ENCODE measurements at places on chromosomes 4 and X.

GRCh38 chr4:47031011-47031678, at the start of gene GABRB1:
Gene GABRB1 (plus strand): TSS chr4:47031567.
- no peak within 1 kb of the TSS for H3K27ac ChIP-seq
- no peaks in the 10 kb centered on the region for H3K36me3 ChIP-seq
- peak within 1 kb of the TSS; percentile 35 for H3K4me3 ChIP-seq
- H3K27me3 ChIP-seq, result peaks cover 3% of the 10 kb centered on the region

- no peaks in the 10 kb centered on the region for H3K4me1 ChIP-seq
- H3K36me3 ChIP-seq, result no peaks in the 10 kb centered on the region
- no peak for DNase-seq
- no peak overlapping the region for H3K27ac ChIP-seq
- no peaks in the 10 kb centered on the region for H3K27me3 ChIP-seq
- H3K4me3 ChIP-seq, result no peak overlapping the region
Measured at GRCh38 chrX:123121241-123121640, 62.8 kb upstream of the GRIA3 start.

DNA sequence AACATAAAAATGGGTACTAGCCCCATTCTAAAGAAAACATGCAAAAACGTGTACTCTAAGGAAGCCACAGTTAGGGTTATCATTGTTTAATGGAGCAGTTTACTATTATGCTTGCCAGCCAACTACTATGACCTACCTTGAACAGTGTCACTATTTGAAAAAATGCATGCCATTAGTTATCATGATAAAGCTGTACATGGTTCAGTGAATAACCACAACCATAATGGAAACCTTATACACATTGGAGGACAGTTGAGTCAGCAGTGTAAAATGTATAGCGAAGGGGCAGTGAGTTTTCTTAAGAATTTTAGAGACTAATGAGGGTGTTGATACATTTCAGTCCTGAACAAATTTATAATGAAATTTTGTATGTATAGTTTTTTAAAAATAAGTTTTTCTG, 381.9 kb downstream of the GRXCR1 start:
- H3K4me3 ChIP-seq, result no peak overlapping the region
- H3K27me3 ChIP-seq, result no peaks in the 10 kb centered on the region
- no peak overlapping the region for H3K27ac ChIP-seq
- H3K36me3 ChIP-seq, result no peaks in the 10 kb centered on the region
- DNase-seq, result no peak

GRCh38 chrX:132266583-132267355, 47.5 kb upstream of the RAP2C start:
- H3K4me1 ChIP-seq, result no peaks in the 10 kb centered on the region
- DNase-seq, result no peak
- H3K27me3 ChIP-seq, result no peaks in the 10 kb centered on the region

- no peak overlapping the region for H3K27ac ChIP-seq
- no peaks in the 10 kb centered on the region for H3K4me1 ChIP-seq
- no peaks in the 10 kb centered on the region for H3K27me3 ChIP-seq
- no peak for DNase-seq
- no peak overlapping the region for H3K4me3 ChIP-seq
Measured at GRCh38 chrX:20325786-20326388, 59.2 kb upstream of the RPS6KA3 start.
